ENCODE measurements at places on chromosomes 3 and 15.

- DNase-seq, result no peak
Observed at GRCh38 chr3:184952671-184953070, 140.7 kb downstream of the VPS8 start.

GRCh38 chr15:59833366-59833765 is 144.2 kb upstream of the BNIP2 start:
- no peak for DNase-seq

DNA sequence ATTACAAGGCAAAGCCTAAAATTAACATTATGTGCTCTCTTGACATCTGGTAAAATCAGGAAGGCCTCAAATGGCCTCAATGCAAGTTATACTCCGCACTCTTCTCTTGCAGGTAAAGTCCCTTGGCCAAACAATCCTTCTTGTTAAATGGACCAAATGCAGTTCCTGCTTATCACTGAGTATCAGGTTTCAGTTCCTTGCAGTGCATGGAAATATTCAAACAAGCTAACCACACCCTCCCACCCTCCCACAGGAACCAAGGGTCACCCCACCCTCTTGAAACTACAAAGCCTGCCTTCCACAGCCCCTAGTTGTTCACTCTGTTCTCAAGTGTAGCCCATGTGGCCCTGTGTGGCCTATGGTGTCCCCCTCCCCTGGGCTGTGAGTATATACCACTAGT is 171.9 kb upstream of the CADPS start:
- no peak for DNase-seq

DNA sequence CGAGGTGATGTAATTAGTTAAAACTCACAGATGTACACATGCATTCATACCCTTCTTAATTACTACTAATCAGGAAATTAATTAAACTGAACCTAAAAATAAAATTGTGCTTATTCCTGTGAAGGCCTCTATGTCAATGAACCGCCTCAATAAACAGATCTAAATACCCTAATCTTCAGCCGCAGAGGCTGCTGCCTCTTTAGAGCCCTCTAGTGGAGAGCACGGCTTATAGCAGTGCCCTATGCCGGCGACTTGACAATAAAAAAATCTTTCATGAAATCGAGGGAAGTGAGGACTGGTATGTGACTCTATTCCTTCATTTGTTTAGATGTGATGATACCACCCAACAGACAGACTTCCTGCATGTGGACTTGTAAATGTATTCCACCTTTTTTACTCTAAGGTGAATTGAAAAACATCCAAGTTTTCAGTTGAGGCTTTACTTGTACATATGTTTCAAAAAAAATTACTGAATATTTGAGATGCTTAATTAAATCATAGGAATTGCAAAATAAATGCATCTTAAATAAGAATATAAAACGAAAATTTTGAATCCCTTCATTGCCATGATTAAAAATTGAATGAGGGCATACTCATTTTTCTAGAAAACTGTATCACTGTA is 8.3 kb upstream of the EPHA3 start:
- no peak for DNase-seq

- DNase-seq, result no peak
Observed at GRCh38 chr3:151305060-151305774, 11.4 kb downstream of the GPR87 start.

GRCh38 chr15:78623786-78624497 is 3.1 kb upstream of the CHRNA3 start:
- DNase-seq, result no peak

GRCh38 chr15:56356616-56357015 is 8.6 kb upstream of the TEX9 start:
- DNase-seq, result no peak

GRCh38 chr3:187823746-187824145 is 78.5 kb upstream of the BCL6 start:
- DNase-seq, result no peak

- no peak for DNase-seq
Observed at GRCh38 chr3:130831719-130832400, 62.0 kb upstream of the ATP2C1 start.

DNA sequence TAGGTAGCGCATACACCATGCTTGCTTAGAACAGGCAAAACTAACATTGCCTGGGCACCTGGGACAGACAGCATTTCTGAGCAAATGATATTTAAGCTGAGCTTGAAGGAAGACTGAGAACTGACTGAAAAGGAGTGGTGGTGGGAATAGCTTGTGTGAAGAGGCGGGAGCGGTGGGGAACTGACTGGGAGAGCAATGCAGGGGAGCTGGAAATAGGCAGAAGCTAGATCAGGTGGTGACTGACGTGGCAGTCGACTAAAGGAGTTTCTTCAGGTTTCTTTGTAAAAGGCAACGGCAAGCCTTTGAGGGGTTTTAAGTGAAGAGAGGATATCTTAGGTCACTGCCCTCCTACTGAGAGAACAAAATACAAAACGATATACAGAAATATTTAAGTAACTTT is 61.8 kb downstream of the NEO1 start:
- no peak for DNase-seq

DNA sequence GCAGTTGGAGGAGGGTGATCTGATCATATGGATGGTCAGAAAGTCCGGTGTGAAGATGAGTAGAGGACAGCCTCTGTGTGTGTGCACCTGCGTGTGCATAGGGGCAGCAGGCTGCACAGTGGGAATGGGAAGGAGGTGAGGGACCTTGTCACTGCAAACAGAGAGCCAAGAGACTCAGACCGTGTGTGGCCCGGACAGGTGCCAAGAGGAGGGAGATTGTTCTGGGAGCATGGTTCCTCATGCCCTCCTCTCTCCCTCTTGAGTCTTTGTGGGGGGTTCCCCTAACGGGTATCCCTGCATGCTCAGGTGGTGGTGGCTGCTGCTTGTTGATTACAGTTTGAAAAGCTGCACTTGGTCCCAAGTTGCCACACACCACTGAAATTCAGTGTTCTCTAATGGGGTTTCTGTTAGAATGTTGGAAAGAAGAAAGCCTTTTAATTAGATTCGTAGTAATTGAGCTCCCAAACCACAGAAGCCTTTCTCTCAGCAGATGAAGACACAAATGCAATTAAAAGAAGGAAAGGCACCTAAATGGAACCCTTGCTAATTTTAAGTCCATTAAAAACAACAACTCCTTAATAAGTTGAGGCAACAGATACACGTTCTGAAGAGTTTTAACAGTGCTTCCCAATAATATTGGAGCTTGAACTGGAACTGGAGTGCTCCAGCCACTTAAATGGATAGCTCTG is 68.9 kb downstream of the CHRNA7 start:
- DNase-seq, result no peak

DNA sequence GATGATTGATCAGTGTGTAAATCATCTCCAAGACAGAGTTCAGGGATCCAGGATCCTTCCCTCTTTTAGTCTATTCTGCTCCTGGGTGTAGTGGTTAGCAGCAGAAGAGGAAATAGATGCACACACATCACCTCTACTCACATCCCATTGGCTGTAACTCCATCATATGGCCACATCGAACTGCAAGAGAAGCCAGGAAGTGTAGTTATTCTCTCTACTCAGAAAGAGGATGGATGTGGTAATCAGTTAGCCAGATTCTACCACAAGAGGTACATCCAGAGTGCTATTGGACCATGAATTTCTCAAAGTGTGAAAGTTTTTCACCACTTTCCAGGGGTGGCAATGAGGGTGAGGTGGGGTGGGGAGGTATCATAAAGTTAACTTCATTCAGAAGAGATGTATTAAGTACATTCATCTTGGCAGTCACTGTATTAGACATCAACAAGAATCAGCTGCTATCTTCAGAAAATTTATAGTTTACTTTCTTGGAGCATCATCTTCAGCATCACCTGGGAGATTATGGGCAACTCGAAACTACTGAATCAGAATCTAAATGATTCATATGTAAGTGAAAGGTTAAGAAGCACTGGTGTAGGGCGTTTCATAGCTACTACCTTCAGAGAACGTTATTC is 60.6 kb upstream of the GAP43 start:
- no peak for DNase-seq

DNA sequence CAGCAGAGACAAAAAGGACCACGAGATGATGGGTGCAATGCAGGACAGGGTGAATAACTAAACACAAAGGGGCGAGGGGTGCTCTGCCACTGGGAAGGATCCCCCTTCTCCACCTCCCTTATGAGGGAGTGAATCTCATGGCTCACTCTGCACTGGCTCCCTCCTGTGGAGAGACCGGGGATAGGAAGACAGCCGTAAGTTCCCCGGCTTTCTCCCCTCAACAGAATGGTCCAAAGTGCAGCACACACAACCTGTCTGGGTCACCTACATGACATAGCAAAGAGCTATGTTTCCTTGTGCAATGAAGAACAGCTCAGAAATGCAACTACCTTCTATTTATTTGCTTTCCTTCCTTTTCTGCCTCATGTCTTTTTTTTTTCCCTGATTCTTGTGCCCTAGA is 7.8 kb upstream of the ACSBG1 start:
- no peak for DNase-seq

- DNase-seq, result no peak
Observed at GRCh38 chr3:73504239-73504638, 120.5 kb downstream of the PDZRN3 start.

- no peak for DNase-seq
Observed at GRCh38 chr15:98127586-98127985, 167.1 kb downstream of the ARRDC4 start.

- DNase-seq, result peak; percentile 28
Observed at GRCh38 chr3:45462522-45463265, 74.3 kb downstream of the LARS2 start.

DNA sequence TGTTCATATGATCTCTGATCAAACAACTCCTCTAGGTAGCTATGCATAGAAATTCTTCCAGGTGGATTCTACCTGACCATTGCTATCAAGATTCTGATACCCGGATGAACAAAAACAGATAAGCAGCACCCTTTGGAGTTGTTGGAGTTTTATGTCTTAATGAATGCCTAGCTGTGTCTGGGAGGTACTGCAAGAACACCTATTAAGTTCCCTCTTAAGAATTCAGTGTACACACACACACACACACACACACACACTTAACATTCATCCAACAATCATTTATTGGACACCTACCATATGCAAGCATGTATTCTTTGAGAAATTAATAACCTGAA is 58.1 kb upstream of the FNDC3B start:
- no peak for DNase-seq

DNA sequence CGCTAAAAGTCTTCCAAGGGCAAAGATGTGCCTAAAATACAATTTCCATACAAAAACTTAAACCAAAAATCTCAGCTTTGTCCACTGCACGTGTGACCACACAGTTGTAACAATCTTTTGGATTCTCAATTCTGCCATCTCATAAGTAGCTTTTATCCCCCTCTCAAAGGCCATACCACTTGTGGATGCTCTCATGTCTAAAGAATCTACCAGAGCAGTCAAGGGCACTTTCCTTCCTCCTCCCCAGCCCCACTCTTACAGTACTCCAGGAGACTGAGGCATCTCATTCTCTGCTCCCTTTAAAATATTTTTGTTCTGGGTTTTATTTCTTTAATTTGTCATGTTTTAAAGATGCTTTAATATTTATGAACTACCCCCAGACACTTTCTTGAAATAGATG is 102.3 kb upstream of the PFN2 start:
- DNase-seq, result no peak

- no peak for DNase-seq
Observed at GRCh38 chr3:157310329-157311052, 126.2 kb upstream of the PTX3 start.

DNA sequence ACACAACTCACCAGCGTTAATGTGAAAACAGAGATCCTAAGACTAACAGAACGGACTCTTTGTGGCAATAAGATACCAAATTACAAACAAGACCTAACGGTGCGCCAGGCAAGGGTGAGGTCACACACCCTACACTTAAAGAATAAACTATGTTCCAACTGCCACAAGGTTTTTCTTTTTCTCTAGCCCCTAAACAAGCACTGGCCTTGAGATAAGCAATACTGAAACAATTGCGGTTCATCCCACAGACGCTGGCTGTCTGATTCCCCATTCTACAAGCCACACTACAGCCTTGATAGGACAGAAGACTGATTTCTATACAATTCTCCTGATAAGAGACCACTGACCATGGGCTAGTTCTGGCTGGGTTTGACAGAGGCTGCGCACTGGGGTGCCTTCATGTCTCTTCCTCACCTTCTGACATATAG is 20.5 kb upstream of the LIMD1 start:
- DNase-seq, result no peak

DNA sequence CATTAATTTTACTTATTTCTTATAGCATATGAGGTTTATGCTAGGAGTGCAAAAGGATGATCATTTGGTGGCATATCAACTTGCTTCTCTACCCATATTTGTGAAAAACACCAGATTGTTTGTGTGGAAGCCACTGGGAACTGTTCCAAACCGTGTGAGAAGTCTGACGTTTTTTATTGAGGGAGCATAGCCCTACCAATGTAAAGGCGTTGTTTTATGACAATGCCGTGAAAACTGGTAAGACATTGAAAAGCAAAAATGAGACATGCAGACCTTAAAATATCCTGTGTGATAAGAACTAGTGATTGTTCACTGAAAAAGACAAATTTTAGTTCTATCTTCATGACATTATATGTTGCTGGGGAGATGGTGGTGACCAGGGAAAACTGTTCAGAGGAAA is 87.8 kb downstream of the CHL1 start:
- DNase-seq, result no peak

- DNase-seq, result no peak
Observed at GRCh38 chr3:94693997-94694640, 631.3 kb downstream of the NSUN3 start.

- DNase-seq, result no peak
Observed at GRCh38 chr15:85005746-85006145, 24.1 kb downstream of the PDE8A start.

DNA sequence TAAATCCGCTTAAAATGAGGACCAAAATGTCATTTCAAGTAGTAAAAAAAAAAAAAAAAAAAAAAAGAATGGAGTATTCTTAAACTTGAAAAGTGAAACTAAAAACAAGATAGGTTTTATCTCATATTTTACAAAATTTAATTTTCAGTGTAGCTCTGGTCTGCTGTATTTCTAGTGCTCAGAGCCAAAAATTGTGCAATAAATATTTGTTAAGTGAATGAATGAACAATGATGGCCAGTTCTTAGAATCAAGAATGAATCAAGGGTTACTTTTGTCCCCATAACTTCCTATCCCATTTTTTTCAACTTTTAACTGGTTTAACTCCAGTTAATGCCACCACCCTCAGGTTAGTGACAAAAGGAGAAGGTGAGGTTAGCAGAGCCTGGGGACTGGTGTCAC is 214.4 kb downstream of the ABHD5 start:
- DNase-seq, result no peak

Measured in stimulated activated CD8-positive, alpha-beta memory T cell treated with anti-CD3 and anti-CD28 coated beads, Interleukin-4, amount 100 ng/mL, for 24 hours (primary cell).